ENCODE measurements at places on chromosomes 11 and 22.

- DNase-seq: no peak
Observed at GRCh38 chr11:109728056-109728455, 306.1 kb downstream of the C11orf87 start.

DNA sequence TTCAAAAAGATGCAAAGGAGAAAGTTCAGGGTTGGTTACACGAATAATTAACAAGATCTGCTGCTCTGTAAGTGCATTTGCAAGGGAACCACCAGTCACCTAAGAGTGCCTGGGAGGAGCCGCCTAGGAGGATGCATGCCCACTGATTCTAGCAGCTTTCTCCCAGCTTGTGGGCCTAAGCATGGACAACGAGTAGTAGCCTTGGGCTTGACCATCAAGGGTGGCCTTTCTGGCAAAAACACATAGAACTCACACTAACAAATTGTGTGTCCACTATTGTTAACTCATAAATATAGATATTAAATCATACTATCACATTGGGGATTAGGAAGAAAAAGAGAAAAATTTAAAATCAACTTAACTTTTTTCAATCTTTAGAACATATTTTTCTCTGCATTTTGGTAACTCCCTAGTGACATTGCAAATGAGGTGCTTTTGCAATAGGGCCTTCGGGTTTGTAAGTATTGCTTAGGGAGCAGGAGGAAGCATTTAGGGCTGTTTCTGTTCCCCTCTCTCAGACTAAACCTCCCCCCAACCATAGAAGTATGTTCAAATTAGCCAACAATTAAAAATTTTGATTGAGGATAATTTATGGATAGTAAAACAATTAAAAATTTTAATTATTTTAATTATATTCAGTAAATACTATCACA, 57.3 kb upstream of the CEP295 start:
- no peak for DNase-seq

DNA sequence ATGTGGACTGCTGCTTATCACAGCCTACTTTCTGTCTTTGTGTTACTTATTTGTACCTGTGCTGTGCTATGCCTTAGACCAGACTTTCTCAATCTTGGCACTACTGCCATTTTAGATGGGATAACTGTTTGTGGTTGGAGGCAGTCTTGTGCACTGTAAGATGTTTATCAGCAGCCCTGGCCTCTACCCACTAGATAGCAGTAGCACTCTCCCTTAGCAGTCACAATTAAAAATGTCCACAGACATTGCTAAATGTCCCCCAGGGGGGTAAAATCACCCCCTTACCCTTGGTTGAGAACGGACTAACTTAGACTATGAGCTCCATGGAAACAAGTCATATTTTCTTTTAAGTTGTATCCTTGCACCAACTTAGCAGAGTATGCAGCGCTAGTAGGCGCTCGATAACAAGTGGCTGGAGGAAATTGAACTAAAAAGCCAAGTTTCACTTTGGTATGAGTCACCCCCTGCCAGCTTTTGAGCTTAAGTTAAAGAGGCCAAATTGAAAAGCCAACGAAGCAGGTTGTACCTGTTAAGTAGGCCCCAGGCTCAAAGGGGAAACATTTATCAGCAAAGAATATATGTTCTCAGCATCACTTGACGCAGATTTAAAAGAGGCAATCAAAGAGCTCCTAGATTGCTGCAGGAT, 304.8 kb upstream of the SORL1-AS1 start:
- no peak for DNase-seq

DNA sequence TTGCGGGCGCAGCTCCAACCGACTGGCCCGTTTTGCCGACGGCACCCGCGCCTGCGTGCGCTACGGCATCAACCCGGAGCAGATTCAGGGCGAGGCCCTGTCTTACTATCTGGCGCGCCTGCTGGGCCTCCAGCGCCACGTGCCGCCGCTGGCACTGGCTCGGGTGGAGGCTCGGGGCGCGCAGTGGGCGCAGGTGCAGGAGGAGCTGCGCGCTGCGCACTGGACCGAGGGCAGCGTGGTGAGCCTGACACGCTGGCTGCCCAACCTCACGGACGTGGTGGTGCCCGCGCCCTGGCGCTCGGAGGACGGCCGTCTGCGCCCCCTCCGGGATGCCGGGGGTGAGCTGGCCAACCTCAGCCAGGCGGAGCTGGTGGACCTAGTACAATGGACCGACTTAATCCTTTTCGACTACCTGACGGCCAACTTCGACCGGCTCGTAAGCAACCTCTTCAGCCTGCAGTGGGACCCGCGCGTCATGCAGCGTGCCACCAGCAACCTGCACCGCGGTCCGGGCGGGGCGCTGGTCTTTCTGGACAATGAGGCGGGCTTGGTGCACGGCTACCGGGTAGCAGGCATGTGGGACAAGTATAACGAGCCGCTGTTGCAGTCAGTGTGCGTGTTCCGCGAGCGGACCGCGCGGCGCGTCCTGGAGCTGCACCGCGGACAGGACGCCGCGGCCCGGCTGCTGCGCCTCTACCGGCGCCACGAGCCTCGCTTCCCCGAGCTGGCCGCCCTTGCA, 1.0 kb downstream of the FJX1 start:
- DNase-seq: no peak

- no peak for DNase-seq
Observed at GRCh38 chr11:45573728-45574127, 91.7 kb downstream of the CHST1 start.

DNA sequence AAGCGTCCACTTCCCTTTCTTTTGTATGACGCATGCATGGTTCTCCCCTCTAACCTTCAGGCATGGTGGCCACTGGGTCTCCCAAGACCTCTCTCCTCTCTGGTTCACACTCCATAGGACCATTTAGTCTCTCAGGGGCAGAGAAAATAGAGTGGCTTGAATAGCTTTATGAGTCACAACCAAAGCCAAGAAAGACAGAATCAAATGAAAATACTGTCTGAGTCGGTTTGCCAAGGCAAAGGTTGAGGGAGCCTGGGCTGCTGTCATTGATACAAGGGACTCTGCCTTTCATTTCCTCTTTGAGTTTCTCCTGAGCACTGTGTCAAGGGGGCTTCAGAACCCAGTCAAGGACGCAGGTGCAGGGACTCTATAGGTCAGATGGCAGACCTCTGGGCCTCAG, 44.2 kb downstream of the TENM4 start:
- DNase-seq: no peak

- DNase-seq: no peak
Observed at GRCh38 chr11:69403556-69404215, 77.8 kb upstream of the LINC01488 start.

- no peak for DNase-seq
Observed at GRCh38 chr11:26558190-26558589, 13.9 kb downstream of the MUC15 start.

- DNase-seq: no peak
Observed at GRCh38 chr11:130638033-130638432, 189.6 kb downstream of the ADAMTS15 start.

All from stimulated activated CD4-positive, alpha-beta T cell treated with anti-CD3 and anti-CD28 coated beads, Interleukin-1b, Interleukin-23, amount 100 ng/mL, for 1 hour (primary cell).